ENCODE measurements at places on chromosomes 16 and 17.

DNA sequence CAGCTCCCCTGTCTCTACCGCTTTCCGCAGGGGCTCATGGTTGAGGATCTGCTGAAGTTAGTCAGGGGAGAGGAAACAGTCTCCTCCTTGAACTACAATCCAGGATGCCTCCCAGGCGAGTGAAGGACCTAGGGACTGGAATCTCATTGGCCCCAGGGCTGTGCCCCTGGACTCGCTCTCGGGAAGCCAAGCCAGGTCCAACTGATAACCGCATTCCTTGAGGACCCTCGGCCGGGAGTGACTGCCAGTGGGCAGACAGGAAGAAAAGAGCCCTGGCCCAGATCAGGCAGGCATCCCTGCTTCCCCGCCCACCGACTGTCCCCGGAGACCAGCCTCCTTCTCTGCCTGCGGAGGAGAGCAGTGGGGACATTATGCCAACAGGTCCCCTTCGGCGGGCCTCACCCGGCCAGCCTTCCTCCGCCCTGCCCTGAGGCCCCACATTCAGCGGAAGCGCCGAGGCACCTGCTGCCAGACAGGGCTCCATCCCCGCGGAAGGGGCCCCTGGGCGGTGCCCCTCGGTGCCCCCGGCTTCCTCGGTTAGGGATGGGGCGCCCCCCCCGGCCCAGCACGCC lies 776 bp downstream of the LRRC75A start:
- peak; percentile 24 for DNase-seq

DNA sequence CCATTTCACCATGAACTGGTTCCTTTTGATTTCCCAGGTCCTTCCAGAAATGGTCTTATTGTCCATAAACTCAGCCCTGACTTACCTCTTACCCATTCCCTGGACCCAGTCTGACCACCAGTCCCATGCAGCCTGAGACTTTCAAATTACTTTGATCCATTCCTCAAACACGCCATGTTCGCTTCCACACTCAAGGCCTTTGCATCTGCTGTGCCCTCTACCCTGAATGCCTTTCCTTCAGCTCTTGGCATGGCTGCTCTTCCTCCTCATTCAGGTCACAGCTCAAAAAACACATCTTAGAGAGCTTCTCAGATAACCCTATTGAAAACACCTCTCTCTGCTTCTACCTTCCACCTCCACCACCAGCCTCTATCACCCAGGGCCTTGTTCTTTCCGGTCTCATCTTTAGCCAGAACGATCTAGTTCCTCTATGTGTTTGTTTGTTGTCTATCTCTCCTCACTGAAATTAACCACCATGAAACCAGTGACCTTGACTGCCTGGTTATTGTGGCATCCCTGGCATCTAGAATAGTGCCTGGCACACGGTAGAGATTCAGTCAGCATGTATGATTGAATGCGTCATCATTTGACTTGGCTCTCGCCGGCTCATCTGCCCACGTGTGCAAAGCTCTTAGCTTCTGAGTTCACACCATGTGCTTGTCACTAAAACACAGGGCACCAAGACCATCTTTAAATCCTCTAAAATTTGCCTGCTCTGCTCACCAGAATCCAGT lies 12.8 kb downstream of the CRYM start:
- no peak for DNase-seq

DNA sequence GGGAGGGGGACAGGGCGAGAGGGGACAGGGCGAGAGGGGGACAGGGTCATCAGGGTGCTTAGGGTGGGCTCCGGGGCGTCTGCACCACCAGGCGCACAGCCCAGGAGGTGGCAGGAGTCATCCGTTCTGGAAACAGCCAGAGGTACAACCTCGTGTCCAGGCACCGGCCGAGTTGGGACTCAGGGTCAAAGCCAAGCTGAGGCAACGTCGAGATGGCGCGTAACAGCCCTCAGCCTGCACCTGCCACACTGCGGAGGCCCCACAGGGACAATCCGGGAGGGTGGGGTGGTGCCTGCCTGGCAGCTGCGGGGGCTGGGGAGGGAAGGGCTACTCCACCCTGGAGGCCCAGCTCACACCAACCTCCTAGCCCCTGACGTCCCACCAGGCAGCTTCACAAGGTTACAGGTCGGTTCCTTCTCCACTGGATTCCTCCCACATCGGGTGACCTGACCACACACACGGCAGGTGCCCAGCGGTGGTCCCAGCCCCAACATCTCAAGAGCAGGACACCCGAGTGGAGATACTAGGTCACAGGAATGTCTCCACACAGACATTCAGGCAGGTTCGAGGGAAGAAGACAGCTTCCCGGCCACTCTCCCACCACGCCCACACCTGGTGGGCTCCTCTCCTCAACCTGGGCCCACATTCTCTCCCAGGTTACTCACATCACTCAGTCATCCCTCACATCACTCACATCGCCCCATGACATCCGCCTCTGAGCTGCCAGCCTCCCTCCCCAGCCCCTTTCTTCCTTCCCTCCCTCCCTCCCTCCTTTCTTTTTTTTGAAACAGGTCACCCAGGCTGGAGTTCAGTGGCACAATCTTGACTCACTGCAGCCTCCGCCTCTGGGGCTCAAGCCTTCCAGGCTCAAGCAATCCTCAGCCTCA lies 47.3 kb downstream of the RPH3AL start:
- no peak for DNase-seq

- DNase-seq, result no peak
Observed at GRCh38 chr16:54178478-54178976, 108.1 kb downstream of the IRX3 start.

- DNase-seq, result no peak
Observed at GRCh38 chr16:72355561-72355960, 183.6 kb upstream of the PMFBP1 start.

- no peak for DNase-seq
Observed at GRCh38 chr17:19342611-19343255, 19.8 kb downstream of the B9D1 start.

GRCh38 chr17:43995150-43995471 lies 9.3 kb upstream of the NAGS start:
- DNase-seq, result no peak

DNA sequence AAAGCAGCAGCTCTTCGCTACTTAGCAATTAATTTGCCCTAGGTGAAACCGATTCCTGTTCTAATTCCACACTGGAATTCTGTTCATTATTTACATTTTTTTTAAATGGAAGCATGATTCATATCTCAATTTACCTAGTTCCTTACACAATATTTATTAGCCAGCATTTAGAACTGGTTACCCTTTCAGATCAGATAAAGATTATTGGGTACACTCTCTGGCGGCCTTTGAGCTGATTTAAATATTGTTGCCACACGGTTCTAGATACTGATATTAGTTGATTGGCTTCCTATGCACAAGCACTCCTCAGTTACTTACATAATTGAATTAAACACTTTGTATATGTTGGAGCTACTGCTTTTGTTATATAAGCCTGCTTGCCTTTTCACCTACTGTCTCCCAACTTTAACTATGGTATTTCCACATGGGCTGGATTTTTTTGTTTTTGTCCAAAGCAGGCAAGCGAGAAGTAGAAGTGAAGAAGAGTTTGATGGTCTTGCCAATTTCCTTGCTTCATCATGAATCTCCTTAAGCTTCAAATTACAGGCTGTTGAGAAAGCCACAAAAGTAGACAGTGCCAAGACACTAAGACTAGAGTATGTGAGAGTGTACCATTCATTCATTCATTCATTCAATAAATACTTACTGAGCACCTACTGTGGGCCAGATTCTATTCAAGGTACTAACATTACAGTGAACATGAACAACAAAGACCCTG lies 3.9 kb upstream of the ALDH3A2 start:
- no peak for DNase-seq

GRCh38 chr16:88616736-88617135 lies 21.6 kb upstream of the IL17C start:
- DNase-seq, result no peak

DNA sequence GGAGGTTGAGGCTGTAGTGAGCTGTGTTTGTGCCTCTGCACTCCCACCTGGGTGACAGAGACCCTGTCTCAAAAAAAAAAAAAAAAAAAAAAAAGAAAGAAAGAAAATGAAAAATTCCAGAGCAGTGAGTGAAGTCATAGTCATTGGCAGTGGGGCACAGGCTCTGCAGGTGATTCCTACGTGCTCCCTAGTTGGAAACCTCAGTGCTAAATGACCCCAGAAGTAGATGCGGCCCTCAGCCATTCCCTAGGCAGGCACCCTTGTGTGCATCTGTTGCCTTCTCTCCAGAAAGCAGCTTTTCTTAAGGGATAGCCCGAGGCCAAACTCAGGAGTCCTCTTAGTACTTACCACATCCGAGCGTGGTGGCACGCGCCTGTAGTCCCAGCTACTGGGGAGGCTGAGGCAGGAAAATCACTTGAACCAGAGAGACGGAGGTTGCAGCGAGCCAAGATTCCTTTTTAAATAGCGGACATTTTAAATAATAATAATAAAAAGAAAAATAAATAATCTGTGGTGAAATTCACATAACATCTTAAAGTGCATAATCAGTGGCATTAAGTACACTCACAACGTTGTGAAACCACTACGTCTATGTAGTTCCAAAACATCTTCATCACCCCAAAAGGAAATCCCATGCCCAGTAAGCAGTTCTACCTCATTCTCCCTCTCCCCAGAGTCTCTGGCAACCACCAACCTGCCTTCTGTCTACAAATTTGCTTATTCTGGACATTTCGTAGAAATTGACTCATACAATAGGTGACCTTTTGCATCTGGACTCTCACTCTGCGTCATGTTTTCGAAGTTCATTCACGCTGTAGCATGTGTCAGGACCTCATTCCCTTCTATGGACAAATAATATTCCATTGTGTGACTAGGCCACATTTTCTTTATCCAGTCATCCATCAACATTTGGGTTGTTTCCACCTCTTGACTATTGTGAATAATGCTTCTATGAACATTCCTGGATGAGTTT lies 12.5 kb upstream of the SPHK1 start:
- DNase-seq, result no peak

DNA sequence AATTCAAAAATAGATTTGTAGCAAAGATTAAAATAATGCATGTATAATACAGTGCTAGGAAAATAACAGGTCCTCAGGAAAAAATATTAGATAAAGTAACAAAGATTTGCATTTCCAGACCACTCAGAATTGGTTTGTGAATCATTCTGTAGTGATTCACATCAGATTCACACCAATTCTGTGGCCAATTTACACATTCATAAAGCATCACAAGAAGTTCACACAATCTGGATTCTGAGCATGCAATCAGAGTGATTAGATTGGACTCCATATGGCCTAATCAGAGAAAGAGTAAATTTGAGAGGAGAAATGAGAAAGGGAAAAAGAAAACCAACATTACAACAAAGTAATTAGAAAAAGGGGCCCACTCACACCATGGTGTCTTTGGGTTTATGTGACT lies 36.0 kb upstream of the SLC47A1 start:
- no peak for DNase-seq

GRCh38 chr16:88784074-88784855 lies 755 bp downstream of the PIEZO1 start:
- DNase-seq, result peak; percentile 52

- DNase-seq, result no peak
Observed at GRCh38 chr17:56890906-56891674, 22.8 kb downstream of the TRIM25 start.

DNA sequence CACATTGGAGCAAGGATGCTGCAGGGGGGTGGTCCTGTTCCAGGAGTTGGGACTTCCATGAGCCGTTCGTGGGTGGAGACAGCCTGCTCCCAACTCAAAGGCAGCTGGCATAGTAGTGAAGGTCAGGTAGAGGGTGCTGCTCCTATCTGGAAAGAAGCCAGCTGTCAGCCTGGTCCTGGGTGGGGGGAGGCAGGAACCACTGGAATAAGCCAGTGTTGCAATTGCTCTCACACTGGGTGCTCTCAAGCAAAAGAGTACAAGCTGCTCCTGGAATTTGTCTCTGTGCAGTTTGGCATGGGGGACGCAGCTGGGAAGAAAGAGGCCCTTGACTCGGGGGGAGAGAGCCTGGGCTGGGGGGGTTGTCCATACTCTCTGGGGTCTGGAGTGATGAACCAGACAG lies 8.7 kb downstream of the CACNG5 start:
- DNase-seq, result no peak

DNA sequence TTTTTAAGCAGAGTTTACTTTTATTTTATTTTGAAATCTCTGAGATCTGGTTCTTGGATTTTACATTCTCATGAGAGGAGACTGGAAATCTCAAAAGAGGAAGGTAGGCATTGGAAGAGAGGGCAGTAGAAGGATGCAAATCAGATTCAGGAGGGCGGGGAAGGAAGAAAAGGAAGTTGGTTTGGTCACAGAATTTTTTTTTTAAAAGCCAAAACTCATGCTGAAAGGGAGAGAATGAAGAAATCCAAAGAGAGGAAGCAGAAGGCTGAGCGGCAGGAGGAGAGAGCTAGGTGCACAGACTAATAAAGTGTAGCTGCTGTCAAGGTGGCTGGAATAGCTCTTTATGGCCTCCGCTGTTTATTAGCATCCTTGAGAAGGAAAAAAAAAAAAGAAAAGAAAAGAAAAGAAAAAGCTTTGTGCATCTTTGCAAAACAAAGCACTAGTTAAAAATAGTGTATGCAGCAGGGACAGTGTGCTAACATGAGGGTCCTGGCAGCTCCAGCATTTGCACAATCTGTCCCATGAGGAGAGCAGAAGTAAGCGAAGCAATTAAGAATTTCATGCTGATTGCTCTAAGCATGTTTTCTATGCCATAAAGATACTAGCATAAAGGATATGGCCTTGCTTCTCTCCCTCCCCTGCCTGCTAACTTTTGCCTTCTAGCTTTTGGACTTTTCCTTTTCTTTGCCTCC lies 194.2 kb downstream of the ZFHX3 start:
- no peak for DNase-seq

GRCh38 chr17:74959826-74960515 lies 12.6 kb downstream of the HID1 start:
- DNase-seq, result no peak

GRCh38 chr17:7572588-7573323 lies 6.7 kb upstream of the CD68 start:
- DNase-seq, result peak; percentile 100

DNA sequence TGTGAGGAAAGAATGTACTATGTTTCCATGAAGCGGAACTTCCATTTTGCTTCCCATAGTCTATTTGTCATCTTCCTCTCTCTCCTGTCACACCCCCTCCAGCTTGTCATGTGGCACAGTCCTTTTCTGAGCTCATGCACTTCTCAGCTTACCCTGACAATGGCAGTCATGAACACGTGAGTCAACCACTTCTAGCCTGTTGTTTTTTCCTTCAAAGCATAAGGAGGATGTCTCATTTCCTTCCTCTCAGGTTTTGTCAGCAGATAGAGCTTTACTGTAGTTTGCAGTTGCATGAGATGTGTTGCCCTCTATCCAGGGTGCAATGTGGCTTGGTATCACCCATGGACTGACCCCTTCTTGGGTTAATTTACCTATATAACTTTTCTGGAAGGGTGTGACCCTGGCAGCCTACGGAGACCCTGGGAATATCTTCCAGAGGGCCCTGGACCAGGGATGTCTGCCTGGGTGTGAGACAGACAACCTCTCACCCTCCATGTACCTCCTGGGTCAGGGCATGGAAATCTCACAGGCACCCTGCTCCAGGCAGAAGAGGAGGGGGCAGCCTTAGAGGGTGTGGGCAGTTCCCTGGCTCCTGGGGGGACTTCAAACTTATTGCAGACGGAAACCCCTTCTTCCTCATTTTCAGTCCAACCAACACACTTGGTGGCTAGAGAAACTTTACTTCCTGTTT lies 4.0 kb upstream of the ZNF267 start:
- peak; percentile 75 for DNase-seq
